ENCODE measurements at places on chromosomes 5 and 9.
A peak's percentile ranks its signal among the peaks of the same experiment; 100 is the strongest.

GRCh38 chr5:153520137-153520536, 29.7 kb downstream of the GRIA1 start:
- no peak overlapping the region for H3K4me3 ChIP-seq
- no peaks in the 10 kb centered on the region for H3K27me3 ChIP-seq
- no peak overlapping the region for H3K27ac ChIP-seq
- no peak for DNase-seq
- no peaks in the 10 kb centered on the region for H3K4me1 ChIP-seq

- DNase-seq, result no peak
- no peak overlapping the region for H3K4me3 ChIP-seq
- no peak overlapping the region for H3K27ac ChIP-seq
- no peaks in the 10 kb centered on the region for H3K4me1 ChIP-seq
- no peaks in the 10 kb centered on the region for H3K27me3 ChIP-seq
- H3K36me3 ChIP-seq, result no peaks in the 10 kb centered on the region
Measured at GRCh38 chr9:16426716-16427115, 443.8 kb downstream of the BNC2 start.

DNA sequence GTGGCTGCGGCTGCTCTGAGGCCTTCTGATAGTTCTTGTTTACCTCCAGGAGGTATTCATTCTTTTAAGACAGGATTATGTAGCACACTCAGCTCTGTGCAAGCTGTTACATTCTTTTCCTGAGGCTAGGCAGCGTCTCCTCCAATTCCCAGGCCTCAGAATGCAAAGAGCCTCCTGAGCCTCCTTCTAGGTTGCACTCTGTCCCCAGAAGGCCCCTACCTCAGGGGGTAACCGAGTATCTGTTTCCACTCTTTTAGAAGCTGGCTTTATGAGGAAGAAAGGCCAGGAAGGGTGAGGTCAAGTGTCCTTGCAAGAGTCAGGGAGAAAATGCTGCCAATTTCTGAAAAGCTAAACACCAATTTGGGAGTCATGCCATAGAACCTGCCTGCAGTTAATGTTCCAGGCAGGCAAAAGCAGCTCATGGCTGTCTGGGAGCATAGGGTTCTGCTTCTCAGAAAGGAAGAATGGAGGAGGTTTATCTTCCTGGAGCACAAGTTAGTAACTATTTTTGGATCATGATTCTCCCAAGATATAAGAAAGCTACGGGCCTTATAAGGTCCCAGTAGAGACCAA, 178.9 kb downstream of the SEMA6A start:
- H3K4me3 ChIP-seq, result no peak overlapping the region
- H3K27me3 ChIP-seq, result no peaks in the 10 kb centered on the region
- no peak overlapping the region for H3K27ac ChIP-seq
- DNase-seq, result no peak

GRCh38 chr5:151700820-151701219, 14.1 kb upstream of the SPARC start:
- no peak overlapping the region for H3K27ac ChIP-seq
- no peak for DNase-seq
- H3K4me1 ChIP-seq, result no peaks in the 10 kb centered on the region
- H3K4me3 ChIP-seq, result no peak overlapping the region

DNA sequence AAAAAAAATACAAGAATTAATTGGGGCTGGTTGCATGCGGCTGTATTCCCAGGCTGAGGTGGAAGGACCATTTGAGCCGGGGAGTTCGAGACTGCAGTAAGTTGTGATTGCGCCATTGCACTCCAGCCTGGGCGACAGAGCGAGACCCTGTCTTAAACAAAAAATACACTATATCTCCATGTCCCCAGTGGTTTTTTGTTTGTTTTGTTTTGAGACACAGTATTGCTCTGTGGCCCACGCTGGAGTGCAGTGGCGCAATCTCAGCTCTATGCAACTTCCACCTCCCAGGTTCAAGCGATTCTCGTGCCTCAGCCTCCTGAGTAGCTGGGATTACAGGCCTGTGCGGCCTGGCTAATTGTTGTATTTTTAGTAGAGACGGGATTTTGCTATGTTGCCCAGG, 1.2 kb downstream of the COQ4 start:
- peak overlapping the region; percentile 70 for H3K4me3 ChIP-seq
- no peak for DNase-seq
- peaks cover 13% of the 10 kb centered on the region for H3K4me1 ChIP-seq
- H3K27me3 ChIP-seq, result no peaks in the 10 kb centered on the region

DNA sequence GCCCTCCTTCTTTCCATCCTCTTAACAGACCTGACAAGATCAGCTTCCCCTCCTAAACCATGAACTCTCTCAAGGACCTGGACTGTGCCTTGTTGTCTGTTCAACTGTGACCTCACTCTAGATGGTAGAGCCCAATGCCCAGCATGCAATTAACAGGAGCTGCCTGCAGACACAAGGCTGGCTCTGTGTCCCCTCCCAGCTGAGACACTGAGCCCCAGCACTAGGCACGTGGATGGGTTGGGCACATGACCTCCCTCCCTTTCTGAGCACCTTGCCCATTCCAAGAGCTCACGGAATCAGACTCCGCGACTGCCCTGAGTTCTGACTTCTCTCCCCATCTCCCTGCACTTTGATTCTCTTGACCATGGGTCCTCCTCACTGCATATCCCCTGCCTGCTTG, 93.5 kb upstream of the LRRTM2 start:
- no peak for DNase-seq
- no peak overlapping the region for H3K4me3 ChIP-seq
- no peaks in the 10 kb centered on the region for H3K27me3 ChIP-seq
- H3K27ac ChIP-seq, result no peak overlapping the region

DNA sequence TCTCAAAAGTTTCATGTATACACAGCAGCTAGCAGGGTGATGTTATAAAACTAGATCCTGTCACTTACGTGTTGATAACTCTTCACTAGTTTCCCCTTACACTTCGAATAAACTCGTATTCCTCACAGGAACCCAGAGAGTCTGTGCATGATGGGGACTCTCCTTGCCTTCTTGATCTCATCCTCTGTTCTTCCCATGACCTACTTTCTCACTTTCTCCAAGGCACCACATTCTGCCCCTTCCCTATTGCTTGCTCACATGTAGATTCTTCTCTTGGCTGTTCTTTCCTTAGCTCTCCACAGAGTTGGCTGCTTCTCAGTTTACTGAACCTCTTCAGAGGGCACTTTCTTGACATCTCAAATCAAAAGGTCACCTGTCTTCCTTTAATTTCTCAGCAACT, 1.2 kb upstream of the AOPEP start:
- H3K36me3 ChIP-seq, result no peaks in the 10 kb centered on the region
- peaks cover 6% of the 10 kb centered on the region for H3K4me1 ChIP-seq
- H3K4me3 ChIP-seq, result no peak overlapping the region
- no peak overlapping the region for H3K27ac ChIP-seq
- no peaks in the 10 kb centered on the region for H3K27me3 ChIP-seq

- DNase-seq, result peak; percentile 93
- no peaks in the 10 kb centered on the region for H3K27me3 ChIP-seq
- peak within 1 kb of the TSS; percentile 99 for H3K27ac ChIP-seq
- peaks cover 15% of the 10 kb centered on the region for H3K4me1 ChIP-seq
Measured at GRCh38 chr5:109409844-109410388, at the start of gene PJA2. Gene PJA2 (minus strand): TSS chr5:109409974. CDS start chr5:109383433, 26,541 bp downstream.

DNA sequence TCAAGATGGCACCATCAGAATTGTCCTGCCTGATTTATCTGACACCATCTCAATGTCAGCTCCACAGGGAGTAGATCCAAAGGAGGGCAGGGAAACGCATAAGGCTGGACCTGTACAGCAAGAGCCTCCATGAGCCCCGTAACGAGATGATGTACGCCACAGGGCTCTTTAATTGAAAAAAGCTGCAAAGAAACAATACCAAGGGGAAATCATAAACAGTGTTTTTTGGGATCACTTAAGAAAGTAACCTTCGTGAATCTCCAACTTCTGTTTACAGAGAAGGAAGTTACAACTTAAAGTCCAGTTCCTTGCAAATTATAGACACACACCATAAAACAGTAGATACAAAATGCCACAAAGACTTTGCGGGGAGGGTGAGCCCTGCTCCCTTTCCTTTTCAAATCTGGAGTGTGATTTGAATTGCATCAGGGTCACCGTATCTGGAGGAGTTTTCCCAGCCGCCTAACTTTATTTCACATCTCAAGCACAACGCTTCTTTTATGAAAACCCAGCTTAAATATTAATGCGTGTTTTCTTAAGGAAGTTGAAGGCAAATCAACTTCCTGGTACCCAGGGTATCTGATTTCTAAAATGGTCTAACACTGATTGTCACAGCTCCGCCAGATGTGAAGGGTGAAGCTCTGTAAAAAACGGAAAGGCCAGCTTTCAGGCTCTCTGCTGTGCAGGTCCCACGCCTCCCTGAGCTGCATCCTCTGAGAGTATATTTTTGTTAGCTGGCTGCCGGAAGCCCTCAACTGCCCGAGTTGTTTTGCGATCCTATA, 88.9 kb downstream of the EBF1 start:
- no peak overlapping the region for H3K27ac ChIP-seq
- H3K4me3 ChIP-seq, result no peak overlapping the region
- H3K27me3 ChIP-seq, result no peaks in the 10 kb centered on the region

- no peaks in the 10 kb centered on the region for H3K36me3 ChIP-seq
- no peak overlapping the region for H3K4me3 ChIP-seq
- H3K27ac ChIP-seq, result no peak overlapping the region
- no peaks in the 10 kb centered on the region for H3K4me1 ChIP-seq
- no peak for DNase-seq
Measured at GRCh38 chr5:5316334-5316733, 106.1 kb upstream of the ICE1 start.

DNA sequence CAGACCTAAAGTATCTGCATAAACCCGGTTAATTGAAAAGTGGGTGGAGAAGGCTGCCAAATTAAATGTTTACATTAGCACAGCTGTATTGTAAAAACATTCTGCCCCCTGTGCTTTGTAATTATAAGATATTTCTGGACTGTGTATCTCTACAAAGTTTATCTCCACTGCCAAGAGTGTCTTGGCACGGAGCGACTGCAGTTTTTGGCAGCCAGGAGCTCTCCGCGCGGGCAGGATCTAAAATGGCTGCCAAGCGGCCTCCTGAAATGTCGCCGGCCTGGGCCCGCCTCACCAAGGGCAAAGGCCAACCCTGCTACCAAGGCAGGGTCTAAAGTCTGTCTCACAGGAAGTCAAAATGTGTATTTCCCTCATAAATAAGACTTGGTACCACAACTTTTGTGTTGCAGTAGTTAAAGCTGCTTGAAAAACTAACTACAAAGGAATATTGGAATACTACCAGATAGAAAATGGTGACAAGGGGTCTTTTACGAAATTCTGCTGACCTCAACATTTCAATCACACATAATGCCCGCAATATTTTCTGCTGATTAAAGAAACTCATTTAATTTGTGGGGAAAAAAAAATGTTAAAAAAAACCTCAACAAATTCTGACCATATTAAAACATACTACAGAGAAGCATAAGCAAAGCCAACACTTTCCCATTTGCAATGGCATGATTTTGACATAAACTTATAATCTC, 110.4 kb downstream of the NFIB start:
- no peaks in the 10 kb centered on the region for H3K36me3 ChIP-seq
- H3K27ac ChIP-seq, result no peak overlapping the region
- no peaks in the 10 kb centered on the region for H3K4me1 ChIP-seq
- H3K4me3 ChIP-seq, result no peak overlapping the region
- DNase-seq, result no peak

DNA sequence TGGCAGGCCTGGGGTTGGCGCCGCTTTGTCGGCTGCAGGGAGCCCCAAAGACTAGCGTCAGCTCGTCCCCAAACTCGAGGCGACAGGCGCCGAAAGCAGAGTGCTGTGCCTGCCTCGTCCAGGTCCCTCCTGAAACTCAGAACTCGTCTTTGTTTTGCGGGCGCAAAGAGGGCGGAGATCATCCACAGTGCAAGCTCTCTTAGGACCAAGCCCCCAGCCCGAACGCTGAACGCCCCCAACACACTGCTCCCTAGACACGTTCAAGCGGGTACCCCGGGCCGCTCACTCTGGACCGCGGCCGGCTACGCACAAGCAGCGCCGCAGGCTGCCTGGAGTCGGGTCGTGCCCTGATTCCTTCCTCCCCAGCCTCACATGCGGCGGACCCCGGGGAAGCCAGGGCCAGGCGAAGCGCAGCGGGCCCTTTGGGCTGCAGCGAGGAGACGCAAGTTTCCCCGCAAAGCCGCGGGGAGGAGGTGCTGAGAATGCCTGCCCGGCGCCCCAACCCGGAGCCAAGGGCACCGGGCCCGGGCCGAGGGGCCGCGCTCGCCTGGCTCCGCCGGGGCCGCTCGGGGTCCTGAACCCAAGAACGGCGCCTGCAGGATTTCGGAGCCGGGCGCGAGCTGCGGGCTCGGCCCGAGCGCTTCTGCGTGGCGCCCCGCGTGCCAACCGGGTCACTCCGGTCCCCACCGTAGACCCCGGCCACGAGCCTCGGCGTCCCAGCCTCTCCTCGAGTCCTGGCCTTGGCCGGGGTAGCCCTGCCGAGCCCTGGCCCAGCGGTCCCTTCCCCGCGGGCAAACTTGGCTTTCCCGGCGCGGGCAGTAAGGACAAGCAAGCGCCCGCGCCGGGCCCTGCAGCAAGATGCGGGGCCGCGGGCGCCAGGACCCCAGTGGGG, 738 bp downstream of the FSTL4 start:
- H3K36me3 ChIP-seq, result no peaks in the 10 kb centered on the region
- peaks cover 18% of the 10 kb centered on the region for H3K27me3 ChIP-seq
- peaks cover 6% of the 10 kb centered on the region for H3K4me1 ChIP-seq
- no peak overlapping the region for H3K27ac ChIP-seq
- peak overlapping the region; percentile 57 for H3K4me3 ChIP-seq

- H3K4me1 ChIP-seq, result no peaks in the 10 kb centered on the region
- peaks cover 5% of the 10 kb centered on the region for H3K36me3 ChIP-seq
- no peak overlapping the region for H3K4me3 ChIP-seq
- DNase-seq, result no peak
- H3K27ac ChIP-seq, result no peak overlapping the region
Measured at GRCh38 chr5:32302835-32303754, 9.6 kb downstream of the MTMR12 start.

DNA sequence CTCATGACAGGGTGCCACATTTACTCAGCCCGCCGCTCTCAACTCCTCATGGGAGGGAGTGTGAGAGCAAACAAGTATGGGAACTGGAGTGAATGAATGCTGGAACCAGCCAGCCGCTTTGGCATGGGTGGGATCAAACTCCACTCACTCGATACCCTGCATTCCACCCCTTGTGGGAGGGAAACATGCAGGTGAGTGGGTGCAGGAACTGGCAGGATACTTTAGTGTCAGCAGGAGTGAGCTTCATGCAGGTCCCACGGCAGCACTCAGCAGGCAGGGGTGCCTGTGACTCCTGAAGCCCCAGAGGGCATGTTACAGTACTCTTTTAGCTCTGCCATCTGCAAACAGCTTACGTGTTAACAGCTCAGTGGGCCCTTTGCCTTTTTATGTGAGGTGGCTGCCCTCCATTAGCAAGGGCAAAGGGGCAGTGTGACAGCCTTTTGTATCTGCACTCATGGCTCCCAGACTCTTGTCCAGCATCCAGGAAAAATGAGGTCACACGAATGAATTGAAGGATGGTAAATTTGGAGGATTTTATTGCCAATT, 433.2 kb upstream of the NMUR2 start:
- no peaks in the 10 kb centered on the region for H3K27me3 ChIP-seq
- H3K27ac ChIP-seq, result no peak overlapping the region
- no peaks in the 10 kb centered on the region for H3K4me1 ChIP-seq
- DNase-seq, result no peak
- no peaks in the 10 kb centered on the region for H3K36me3 ChIP-seq
- no peak overlapping the region for H3K4me3 ChIP-seq
